ENCODE measurements at places on chromosomes 1 and 21.

DNA sequence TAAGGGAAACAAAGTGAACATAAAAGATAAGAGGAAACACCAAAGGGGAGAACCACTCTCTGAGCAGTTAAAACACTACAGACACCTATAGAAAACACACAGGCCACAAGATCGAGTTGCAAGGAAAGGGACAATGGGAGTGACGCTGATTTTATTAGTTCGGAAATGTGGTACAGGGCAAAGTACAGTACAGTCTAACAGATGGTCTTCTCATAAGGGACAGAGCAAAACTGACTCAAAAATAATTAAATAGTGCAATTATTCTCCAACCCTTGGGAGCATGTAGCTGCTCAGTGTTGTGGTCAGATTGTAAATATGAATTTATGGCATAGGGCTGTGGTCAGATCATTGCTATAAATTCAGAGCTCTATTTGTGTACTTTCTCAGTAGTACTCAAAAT is 352.0 kb downstream of the USH2A start:
- no peak for DNase-seq

DNA sequence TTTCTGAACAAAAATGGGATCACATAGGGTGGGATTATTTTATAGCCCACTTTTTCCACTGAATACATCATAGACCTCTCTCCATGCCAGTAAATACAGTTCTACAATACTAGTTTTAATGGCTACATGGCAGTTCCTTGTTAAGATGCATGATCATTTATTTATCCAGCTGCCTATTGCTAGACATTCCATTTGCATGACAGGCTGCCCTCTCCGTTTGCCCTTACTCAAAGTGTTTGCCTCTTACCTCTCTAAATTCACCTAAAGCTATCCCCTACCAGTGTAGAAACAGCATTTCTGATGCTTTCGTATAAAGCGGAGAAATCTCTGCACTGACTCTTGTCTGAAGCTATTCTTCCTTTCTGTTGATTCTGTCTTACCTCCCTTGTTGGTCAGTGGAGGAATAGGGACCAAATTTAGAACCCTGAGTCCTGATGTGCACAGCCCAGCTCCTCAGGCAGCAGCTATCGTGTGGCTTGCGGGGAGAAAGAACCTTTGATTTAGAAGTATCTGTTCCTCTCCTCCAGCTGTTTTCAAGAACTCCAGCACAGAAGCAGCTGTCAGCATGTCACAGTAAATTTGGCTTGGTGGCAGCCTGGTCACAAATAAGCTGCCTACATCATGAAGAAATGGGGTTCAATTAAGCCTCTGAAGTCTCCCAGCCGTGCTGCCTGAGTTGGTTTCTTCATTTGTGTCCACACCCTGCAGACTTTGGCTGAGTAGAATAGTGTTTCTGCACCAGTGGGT is 337.3 kb downstream of the PRDM2 start:
- no peak for DNase-seq

DNA sequence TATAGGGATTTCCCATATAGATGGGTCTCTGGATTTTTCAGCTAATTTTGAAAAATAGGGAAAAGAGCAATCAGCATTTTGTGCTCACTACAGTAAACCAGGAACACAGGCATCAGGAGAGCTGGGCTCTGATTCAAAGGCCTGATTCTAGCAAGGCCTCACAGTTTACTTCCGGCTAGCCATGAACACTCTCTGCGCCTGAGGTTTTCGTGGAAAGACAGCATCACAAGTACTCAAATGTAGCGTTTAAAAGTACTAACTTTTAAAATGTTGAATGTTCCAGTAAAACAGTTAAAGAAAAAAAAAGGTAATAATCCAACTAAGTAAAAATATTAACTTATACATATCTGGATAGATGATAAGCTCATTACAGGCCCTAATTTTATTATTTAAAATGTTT is 120.6 kb downstream of the SLC45A1 start:
- DNase-seq, result no peak

GRCh38 chr1:27301582-27302199 is 20.3 kb upstream of the TMEM222 start:
- no peak for DNase-seq

- DNase-seq, result no peak
These were observed 26.5 kb downstream of the SPATA45 start for GRCh38 chr1:212820969-212821368.
